Skin of body (tissue), 3 donors: ENCODE measurements at places on chromosomes 5 and 9. TPM values are rescaled to one million over a fixed set of nuclear protein-coding genes. Genes with fewer than 3 reads are reported as not detected.

Gene ADCY2
- 6.9 TPM for total RNA-seq

Gene HRCT1
- total RNA-seq = not detected

Gene MLANA
- total RNA-seq = 6.5 TPM

Gene CCNO
- total RNA-seq = 0.20 TPM

Gene RNF183
- 0.20 TPM for total RNA-seq

Gene CPEB4
- total RNA-seq = 36.6 TPM

Gene PRR16
- 12.4 TPM for total RNA-seq

Gene ADAMTS19
- 45.3 TPM for total RNA-seq

Gene NCS1
- 7.6 TPM for total RNA-seq

Gene PROB1
- 1.7 TPM for total RNA-seq

Gene TRIP13
- 6.5 TPM for total RNA-seq

Gene BAAT
- not detected for total RNA-seq

Gene TRIM36
- total RNA-seq = 1.2 TPM

Gene RLN1
- not detected for total RNA-seq

Gene ZNF454
- 4.2 TPM for total RNA-seq

Gene UBAP1
- total RNA-seq = 26.0 TPM

Gene GDA
- 1.5 TPM for total RNA-seq

Gene PCDHGB1
- 2.6 TPM for total RNA-seq

Gene INSL6
- total RNA-seq = not detected

Gene TEX48
- total RNA-seq = not detected

Gene ABLIM3
- 7.9 TPM for total RNA-seq

Gene SYNPO
- total RNA-seq = 3.9 TPM

Gene FOXD4L5
- 0.10 TPM for total RNA-seq

Gene PPIP5K2
- total RNA-seq = 50.9 TPM

Gene ARSI
- total RNA-seq = 2.6 TPM

Gene TAF11L10
- total RNA-seq = not detected

Gene GDNF
- total RNA-seq = 2.7 TPM

Gene PPP2R2B
- 2.2 TPM for total RNA-seq

Gene FAM221B
- total RNA-seq = not detected

Gene PRR7
- 1.1 TPM for total RNA-seq

Gene ZNF367
- 7.5 TPM for total RNA-seq

Gene HMMR
- 12.2 TPM for total RNA-seq

Gene IFT74
- 21.9 TPM for total RNA-seq

Gene TUBB4B
- 97.1 TPM for total RNA-seq

Gene CDH9
- total RNA-seq = not detected

Gene ELOVL7
- total RNA-seq = 12.9 TPM

Gene TAF1L
- total RNA-seq = under 0.01 TPM

Gene LMX1B
- total RNA-seq = 1.2 TPM

Gene ADAMTS16
- 3.1 TPM for total RNA-seq

Gene IRX4
- 6.0 TPM for total RNA-seq

Gene GRXCR2
- not detected for total RNA-seq
